NCI-H446 (cell line): ENCODE measurements at places on chromosomes 16 and 17.

- no peak for DNase-seq
These were observed 356.8 kb downstream of the SEC14L1 start for GRCh38 chr17:77497578-77497934.

- DNase-seq = no peak
These were observed 24.3 kb downstream of the SPECC1 start for GRCh38 chr17:20033415-20033814.

DNA sequence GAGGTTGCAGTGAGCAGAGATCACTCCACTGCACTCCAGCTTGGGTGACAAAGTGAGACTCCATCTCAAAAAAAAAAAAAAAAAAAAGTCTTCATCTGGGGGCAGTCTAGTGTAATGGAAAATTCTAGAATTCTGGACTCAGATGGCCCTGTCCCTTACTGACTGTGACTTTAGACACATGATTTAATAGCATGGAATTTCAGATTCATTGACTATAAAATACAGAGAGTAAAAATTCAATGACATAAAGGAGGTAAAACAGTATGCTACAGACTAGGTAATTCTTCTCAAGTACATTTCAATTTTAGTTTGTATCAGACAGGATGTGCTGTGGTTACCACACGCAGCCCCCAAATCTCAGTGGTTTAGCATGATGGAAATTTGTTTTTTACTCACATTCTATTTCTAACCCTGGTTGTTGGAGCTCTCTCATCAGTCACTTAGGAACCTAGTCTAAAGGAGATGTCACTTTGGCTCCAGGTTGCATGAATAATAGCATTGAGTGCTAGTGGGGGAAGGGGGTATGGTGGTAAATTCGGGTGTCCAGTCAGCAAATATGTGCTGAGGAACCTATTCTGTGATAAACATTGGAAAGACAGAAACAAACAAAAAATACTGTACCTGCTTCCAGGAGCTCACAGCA, 444.0 kb downstream of the XYLT1 start:
- no peak for DNase-seq

DNA sequence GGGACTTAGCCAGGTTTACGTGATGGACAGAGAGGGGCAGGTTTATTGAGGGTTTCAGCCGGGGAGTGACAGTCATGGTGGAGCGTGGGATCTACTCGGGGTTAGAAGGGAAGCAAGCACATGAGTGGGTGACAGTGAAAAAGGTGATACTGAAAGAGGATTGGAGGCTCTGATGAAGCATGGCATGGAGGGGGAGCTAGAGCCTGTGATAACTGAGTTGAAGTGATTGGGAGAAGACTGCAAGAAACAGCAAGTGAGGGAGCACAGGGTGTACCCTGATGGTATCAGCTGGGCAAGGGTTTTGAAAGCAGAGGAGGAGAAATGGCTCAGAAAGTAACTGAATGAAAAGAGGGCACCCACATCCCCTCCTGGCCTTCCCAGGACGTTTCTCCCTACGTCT, 6.7 kb upstream of the KSR1 start:
- DNase-seq = no peak

DNA sequence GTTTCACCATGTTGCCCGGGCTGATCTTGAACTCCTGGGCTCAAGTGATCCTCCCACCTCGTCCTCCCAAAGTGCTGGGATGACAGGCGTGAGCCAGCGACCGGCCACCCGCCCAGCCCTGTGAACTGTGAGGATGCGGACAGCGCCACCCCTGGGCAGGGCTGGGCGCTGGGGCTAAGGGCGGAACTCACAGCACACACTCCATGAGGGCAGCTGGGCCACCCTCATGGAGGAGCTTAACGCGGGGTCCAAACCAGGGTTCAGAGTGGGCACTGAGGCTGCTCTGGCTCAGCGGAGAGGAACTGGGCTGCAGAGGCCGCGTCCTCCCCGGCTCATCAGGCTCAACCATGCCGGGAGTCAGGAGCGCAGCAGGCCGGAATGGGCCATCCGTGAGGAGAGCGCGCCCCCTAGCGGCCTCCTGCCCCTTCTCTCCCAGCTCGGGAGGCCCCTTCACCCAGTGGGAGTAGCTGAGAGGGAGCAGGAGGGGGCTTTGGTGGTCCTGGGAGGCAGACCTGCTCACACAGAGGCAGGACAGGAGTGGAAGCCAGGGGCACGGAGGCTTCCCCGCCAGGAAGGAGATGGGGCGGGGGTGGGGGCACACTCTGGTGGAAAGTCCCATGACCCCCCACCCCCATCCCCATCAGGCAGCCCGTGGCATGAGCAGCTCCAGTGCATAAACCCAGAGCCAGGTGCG, 13.8 kb downstream of the CORO7 start:
- DNase-seq = peak; percentile 78

- no peak for DNase-seq
These were observed 189.4 kb downstream of the RAB11FIP4 start for GRCh38 chr17:31580706-31581490.

GRCh38 chr17:5545051-5545987, 39.0 kb downstream of the NLRP1 start:
- no peak for DNase-seq

- DNase-seq = no peak
These were observed 202.0 kb downstream of the PARN start for GRCh38 chr16:14428043-14428442.

- no peak for DNase-seq
These were observed at the start of gene SPIRE2 for GRCh38 chr16:89828199-89828869. TSS of gene SPIRE2 (plus strand) at chr16:89828475. CDS start at chr16:89828551, 76 bp downstream.

- DNase-seq = no peak
These were observed 14.9 kb downstream of the CMTM4 start for GRCh38 chr16:66681676-66682075.

DNA sequence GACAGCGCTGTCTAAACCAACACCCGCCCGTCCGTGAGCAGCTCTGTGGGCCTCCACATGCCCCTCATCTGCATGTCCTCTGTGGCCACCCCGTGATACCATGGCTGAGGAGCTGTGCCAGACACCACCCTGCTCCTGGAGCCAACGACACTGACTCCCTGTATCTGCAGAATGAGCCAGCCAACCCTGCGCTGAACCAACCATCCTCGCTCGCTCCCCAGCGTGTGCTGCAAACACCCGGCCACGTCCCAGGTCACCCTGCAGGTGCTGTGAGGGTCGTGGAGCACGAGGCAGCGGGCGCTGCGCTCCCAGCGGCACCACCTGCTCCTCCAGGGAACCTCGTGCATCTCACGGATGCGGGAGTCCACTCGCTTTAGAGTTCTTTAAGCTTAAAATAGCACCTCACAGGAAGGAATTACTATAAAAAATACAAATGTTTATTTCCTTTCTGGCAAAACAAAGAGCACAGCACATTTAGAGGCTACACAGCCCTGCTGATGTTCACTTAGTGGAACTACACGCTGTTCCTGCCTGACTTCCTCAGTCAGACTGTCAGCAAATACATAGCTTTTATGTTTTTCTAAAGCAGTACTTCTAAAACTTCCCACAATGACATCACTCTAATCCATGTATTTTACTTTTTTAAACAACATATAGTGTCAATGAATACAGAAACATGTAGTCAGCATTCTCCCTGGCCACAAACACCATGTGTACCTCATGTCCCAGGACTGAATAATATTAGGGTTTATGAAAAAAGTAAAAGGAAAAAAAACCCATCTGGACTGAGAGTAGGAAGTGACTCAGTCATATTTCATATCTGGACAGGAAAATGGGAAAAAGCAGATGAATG, 43.5 kb downstream of the MAP1LC3B start:
- DNase-seq = no peak

- no peak for DNase-seq
These were observed 2.5 kb downstream of the RANBP10 start for GRCh38 chr16:67803894-67804293.
